ENCODE measurements at places on chromosomes 4 and X. TPM values are rescaled to one million over a fixed set of nuclear protein-coding genes. Genes with fewer than 3 reads are reported as not detected.
A peak's percentile ranks its signal among the peaks of the same experiment; 100 is the strongest.

DNA sequence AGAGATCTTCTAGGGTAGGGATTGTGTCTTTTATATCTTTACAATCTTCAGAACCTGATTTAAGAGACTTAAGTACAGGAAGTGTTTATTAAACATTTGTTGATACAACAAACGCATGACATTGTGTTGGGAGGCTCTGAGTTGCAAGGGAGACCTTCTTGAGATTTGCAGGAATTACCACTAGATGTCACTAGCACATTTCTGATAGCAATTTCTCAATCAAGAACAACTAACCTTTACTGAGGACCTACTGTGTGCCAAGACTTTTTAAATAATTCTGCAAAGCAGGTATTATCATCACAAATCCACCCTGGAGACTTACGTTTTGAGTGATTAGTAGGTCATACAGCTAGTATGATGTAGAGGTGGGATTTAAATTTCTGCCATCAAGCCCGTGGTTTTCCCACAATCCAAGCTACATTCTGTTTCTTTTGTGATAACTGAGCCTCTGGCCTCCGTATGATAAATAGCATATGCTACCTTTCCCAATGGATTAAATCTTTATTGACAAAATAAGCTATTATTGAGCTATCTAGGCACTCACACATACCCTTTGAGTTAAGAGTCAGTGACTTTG is 986.0 kb downstream of the CCSER1 start:
- DNase-seq = peak; percentile 5

DNA sequence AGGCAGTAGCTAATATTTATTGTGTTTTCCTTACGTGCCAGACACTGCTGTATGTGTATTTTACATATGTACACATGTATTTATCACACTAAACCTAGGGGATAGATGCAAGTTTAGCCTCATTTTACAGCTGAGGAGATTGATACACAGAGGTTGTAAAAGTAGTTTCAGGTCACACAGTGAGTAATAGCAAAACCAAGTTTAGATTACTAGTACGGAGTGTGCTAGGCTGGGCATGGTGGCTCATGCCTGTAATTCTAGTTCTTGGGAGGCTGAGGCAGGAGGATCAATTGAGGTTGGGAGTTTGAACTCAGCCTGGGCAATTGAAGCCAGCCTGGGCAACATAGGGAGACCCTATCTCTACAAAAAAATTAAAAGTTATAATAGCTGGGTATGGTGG is 701.1 kb upstream of the ATOH1 start:
- no peak for DNase-seq

DNA sequence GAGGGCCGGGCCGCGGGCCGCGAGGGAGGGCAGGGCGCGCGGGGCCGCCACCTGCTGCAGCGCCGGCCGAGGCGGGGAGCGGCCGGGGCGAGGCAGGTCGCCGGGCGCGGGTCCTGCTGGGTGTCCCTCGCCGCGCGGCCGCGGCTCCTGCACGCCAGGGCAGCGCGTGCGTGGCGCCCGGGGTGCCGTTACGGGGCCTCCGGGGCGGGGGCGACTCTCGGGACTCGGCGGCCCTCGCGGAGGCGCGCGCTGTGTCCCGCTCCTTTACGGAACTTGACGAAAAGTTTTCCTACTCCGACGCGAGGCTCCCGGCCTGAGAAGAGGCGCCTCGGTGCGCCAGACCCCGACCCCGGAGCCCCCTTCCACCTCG is 329 bp downstream of the TBC1D14 start:
- DNase-seq = no peak

Gene REELD1
- total RNA-seq = 0.62 TPM

DNA sequence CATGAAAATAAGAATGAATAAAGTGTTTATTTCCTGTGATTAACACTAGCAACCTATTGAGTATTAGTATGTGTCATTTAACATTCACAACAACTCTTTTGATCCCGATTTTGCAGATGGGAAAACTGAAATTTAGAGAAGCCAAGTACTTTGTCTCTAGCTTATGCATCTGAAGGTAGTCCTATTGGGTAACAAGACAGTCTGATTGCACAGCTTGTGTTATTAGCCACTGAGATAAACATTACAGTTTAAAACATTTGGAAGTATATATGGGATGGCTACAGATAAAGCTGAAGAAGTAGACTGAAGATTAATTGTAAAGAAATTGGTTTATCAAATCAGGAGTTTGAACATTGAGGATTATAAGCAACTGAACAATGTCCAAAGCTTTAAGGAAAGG is 99.6 kb upstream of the PDE5A start:
- DNase-seq = no peak

DNA sequence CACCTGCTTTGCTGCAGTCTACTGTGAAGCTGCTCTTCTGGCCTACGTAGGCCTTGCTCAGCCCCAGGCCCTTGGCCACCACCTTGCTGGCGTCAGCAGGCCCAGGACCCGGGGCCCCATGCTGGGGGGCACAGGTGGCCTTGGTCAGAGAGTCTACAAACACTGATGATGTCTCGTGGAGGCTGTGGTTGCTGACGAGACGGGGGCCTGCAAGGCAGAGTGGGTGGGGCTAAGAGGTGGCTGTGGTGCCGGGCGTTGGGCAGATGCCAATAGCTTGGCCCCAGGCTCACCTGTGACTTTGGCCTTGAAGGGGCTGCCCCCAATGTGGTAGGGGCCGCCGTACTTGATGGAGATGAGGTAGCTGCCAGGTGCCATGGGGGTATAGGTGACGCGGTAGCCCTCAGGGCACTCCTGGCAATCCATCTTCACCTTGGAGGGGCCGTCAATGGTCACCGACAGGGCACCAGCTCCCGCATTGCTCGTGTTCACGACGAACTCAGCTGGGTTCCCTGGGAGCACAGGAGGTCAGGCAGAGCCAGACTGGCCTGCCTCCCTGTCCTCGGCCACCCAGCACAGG is 25.0 kb downstream of the FLNA start:
- DNase-seq = no peak

Measured in GM12878 (cell line).